Cardiac muscle cell (in vitro differentiated cells and primary cell): ENCODE measurements at places on chromosomes 5 and 9. TPM values are rescaled to one million over a fixed set of nuclear protein-coding genes. Genes with fewer than 3 reads are reported as not detected.

DNA sequence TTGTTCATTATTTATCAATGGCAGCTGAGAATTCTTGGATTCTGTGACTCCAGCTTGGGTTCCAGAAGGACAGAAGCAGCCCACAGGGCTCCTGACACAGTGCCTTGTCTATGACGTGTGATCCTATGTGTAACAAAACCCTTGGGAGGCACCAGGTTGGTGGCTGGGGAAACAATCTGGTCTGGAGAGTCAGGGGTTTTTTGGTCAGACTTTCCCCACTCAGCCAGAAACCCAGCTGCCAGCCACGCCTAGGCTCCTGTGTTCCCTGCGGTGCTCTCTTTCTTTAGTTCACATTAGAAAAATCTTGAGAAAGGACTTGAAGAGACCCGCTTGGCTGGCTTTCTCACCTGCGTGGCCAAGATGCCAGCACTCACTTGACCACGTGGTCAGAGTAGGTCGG, 15.5 kb upstream of the ZBED3 start:
- H3K4me3 ChIP-seq = no peak overlapping the region
- no peaks in the 10 kb centered on the region for H3K27me3 ChIP-seq
- DNase-seq = no peak
- H3K4me1 ChIP-seq = no peaks in the 10 kb centered on the region

The ACSL6 gene
- 0.18 and 0.56 TPM in 2 replicates for total RNA-seq

GRCh38 chr9:135413461-135413860, 66.1 kb upstream of the PPP1R26 start:
- H3K27ac ChIP-seq = no peak overlapping the region
- H3K27me3 ChIP-seq = no peaks in the 10 kb centered on the region
- no peaks in the 10 kb centered on the region for H3K36me3 ChIP-seq
- no peaks in the 10 kb centered on the region for H3K4me1 ChIP-seq

- peaks cover 10% of the 10 kb centered on the region for H3K4me1 ChIP-seq
- DNase-seq = no peak
- H3K4me3 ChIP-seq = no peak overlapping the region
- H3K27ac ChIP-seq = no peak overlapping the region
- peaks cover 16% of the 10 kb centered on the region for H3K36me3 ChIP-seq
Observed at GRCh38 chr5:55421074-55421529, 113.3 kb downstream of the MTREX start.

- peaks cover 7% of the 10 kb centered on the region for H3K4me1 ChIP-seq
- no peaks in the 10 kb centered on the region for H3K36me3 ChIP-seq
- H3K4me3 ChIP-seq = no peak overlapping the region
- DNase-seq = no peak
- no peak overlapping the region for H3K27ac ChIP-seq
- no peaks in the 10 kb centered on the region for H3K27me3 ChIP-seq
Observed at GRCh38 chr5:162282191-162282590, 214.6 kb downstream of the GABRG2 start.

DNA sequence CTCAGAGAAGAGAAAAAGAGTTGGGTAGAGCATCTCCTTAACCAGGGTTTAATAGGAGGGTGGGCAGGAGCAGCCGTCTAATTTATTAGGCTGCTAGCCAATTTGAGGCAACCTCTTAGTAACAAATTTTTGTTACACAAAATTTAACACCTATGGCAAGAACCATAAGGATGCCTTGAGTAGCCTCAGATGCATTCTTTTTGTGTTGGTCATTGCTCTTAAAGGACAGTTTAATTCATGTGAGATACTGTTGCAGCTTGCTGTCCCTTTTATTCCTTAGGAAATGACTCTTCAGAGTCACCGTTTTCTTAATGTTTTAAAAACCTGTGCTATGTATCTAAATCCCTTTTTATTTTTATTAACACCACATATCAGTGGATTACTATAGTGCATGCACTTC, 255.1 kb downstream of the MAST4 start:
- H3K27me3 ChIP-seq = no peaks in the 10 kb centered on the region
- DNase-seq = no peak
- H3K27ac ChIP-seq = no peak overlapping the region
- H3K36me3 ChIP-seq = no peaks in the 10 kb centered on the region

GRCh38 chr5:143156572-143156971, 246.9 kb downstream of the NR3C1 start:
- no peaks in the 10 kb centered on the region for H3K4me1 ChIP-seq
- H3K27ac ChIP-seq = no peak overlapping the region
- no peak for DNase-seq
- no peaks in the 10 kb centered on the region for H3K36me3 ChIP-seq
- H3K4me3 ChIP-seq = no peak overlapping the region

GRCh38 chr9:134434894-134435506, 108.7 kb downstream of the RXRA start:
- peak overlapping the region; percentile 75 for H3K27ac ChIP-seq
- H3K36me3 ChIP-seq = peaks cover 6% of the 10 kb centered on the region
- H3K4me1 ChIP-seq = peaks cover 14% of the 10 kb centered on the region
- H3K27me3 ChIP-seq = no peaks in the 10 kb centered on the region
- peak; percentile 99 for DNase-seq
- H3K4me3 ChIP-seq = no peak overlapping the region

DNA sequence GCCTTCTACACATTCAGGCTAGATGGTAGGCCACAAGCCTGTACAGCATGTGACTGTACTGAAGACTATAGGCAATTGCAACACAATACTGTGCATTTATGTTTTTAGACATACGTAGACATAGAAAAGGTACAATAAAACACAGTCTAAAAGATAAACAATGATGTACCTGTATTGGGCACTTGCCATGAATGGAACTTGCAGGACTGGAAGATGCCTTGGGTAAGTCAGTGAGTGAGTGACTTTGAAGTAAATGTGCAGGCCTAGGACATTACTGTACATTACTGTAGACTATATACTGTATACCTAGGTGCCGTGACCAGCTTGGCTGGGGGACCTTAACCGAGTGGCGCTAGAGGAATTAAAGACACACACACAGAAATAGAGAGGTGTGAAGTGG, 53.1 kb downstream of the CTSL start:
- H3K4me1 ChIP-seq = no peaks in the 10 kb centered on the region
- no peaks in the 10 kb centered on the region for H3K27me3 ChIP-seq
- H3K36me3 ChIP-seq = no peaks in the 10 kb centered on the region

- no peak overlapping the region for H3K27ac ChIP-seq
- DNase-seq = no peak
- no peak overlapping the region for H3K4me3 ChIP-seq
- H3K36me3 ChIP-seq = no peaks in the 10 kb centered on the region
- no peaks in the 10 kb centered on the region for H3K4me1 ChIP-seq
Observed at GRCh38 chr5:64625678-64626077, 64.6 kb upstream of the SHISAL2B start.

The TCF7 gene
- 12.7 and 28.9 TPM in 2 replicates for total RNA-seq

DNA sequence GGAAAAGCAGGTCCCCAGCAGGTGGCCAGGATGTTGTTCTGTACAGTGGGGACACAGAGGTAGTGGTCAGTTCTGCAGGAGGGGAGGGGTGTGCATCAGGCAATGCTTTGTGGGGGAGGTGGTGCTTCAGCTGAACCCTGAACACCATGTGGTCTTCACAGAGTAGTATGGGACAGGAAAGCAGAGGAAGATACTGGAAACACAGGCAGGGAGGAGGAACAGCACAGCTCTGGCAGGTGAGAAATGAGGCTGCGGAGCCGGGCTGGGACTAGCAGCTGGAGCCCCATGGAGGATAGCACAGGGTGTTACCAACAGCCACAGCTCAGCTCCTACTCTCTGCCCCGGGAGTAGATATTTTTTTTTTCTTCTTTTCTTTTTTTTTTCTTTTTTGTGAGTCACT, 161.5 kb downstream of the ENTREP1 start:
- no peak overlapping the region for H3K4me3 ChIP-seq
- DNase-seq = no peak
- no peaks in the 10 kb centered on the region for H3K27me3 ChIP-seq
- no peak overlapping the region for H3K27ac ChIP-seq

- H3K4me1 ChIP-seq = peaks cover 12% of the 10 kb centered on the region
- no peak overlapping the region for H3K27ac ChIP-seq
- no peaks in the 10 kb centered on the region for H3K36me3 ChIP-seq
- H3K4me3 ChIP-seq = no peak overlapping the region
- no peaks in the 10 kb centered on the region for H3K27me3 ChIP-seq
- peak; percentile 88 for DNase-seq
Observed at GRCh38 chr9:137453643-137454081, 5.5 kb downstream of the NSMF start.

The HTR1A gene
- not detected in 2 replicates for total RNA-seq

GRCh38 chr5:64872044-64872443, 103.3 kb downstream of the CWC27 start:
- H3K27ac ChIP-seq = no peak overlapping the region
- DNase-seq = no peak
- no peak overlapping the region for H3K4me3 ChIP-seq
- no peaks in the 10 kb centered on the region for H3K27me3 ChIP-seq
- H3K36me3 ChIP-seq = no peaks in the 10 kb centered on the region

GRCh38 chr9:126113756-126114408, 212.7 kb upstream of the MVB12B start:
- no peaks in the 10 kb centered on the region for H3K4me1 ChIP-seq
- no peaks in the 10 kb centered on the region for H3K27me3 ChIP-seq
- no peaks in the 10 kb centered on the region for H3K36me3 ChIP-seq
- no peak for DNase-seq
- no peak overlapping the region for H3K4me3 ChIP-seq

- no peaks in the 10 kb centered on the region for H3K36me3 ChIP-seq
- H3K4me3 ChIP-seq = no peak overlapping the region
- H3K27me3 ChIP-seq = no peaks in the 10 kb centered on the region
- H3K27ac ChIP-seq = peak overlapping the region; percentile 66
- H3K4me1 ChIP-seq = peaks cover 32% of the 10 kb centered on the region
- DNase-seq = no peak
Observed at GRCh38 chr9:121645003-121645402, 6.4 kb upstream of the DAB2IP start.

- H3K36me3 ChIP-seq = no peaks in the 10 kb centered on the region
- H3K27ac ChIP-seq = no peak overlapping the region
- peaks cover 82% of the 10 kb centered on the region for H3K4me1 ChIP-seq
- no peak overlapping the region for H3K4me3 ChIP-seq
Observed at GRCh38 chr5:42593591-42593990, 163.0 kb upstream of the CCDC152 start.

DNA sequence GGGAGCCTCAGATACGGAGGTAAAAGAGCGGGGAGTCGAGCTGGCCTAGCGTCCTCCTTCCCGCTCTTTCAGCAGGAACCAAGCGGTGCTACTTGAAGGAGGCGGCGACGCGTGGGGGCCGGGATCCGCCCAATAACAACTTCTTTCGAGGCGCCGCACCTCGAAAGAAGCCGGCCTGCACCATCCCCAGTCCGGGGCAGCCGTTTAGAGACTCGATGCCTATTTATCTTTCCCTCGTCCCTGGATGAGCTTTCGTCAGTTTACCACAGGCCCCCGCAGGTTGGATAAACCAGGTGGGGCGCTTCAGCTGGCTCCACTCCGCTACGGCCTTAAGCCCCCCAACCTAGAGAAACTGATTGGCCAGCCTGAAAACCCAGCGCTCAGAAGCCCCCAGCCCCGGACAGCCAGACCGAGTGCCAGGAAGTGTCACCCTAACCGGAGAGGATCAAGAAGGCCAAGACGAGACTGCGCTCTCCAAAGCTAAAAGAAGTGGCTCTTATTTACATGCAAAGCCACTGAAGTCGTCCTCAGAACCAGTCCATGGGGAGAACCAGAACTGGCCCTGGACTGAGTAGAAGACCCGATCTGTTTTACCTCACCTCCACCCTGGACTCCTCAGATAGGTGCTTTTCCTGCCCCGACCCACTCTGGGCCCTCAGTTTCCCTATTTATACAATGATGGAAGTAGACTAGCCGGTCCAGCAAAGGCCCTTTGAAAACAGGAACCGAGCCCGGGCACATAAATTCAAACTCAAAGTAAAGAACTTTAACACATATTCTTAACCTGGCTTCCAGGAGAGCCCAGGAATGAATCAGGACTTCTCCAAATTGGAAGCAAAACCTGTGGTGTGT, 1.4 kb downstream of the HAND1 start:
- H3K4me1 ChIP-seq = peaks cover 26% of the 10 kb centered on the region
- DNase-seq = no peak
- peak overlapping the region; percentile 57 for H3K4me3 ChIP-seq
- no peak overlapping the region for H3K27ac ChIP-seq

DNA sequence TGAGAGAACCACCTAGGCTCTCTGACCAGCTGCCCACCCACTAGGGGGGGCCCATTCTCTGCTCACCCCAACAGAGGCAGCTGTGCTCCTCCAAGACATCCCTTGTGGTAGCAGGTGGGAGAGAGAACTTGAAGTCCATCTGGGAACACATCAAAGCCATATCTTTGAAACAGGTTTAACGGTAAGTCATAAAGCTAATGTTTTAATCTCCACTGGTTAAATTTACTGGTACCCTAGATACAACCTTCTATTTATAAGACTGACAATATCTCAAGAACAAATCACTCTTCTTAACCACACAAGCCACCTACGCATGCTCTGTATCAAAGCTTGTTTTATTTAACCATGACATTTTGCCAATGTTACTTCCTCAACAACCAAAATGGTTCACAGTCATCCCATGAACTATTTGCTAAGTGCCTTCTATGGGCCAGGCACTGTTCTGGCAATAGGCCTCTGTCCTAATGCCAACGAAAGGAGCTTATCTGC, 20.4 kb downstream of the AUH start:
- no peak overlapping the region for H3K4me3 ChIP-seq
- H3K27me3 ChIP-seq = no peaks in the 10 kb centered on the region
- H3K4me1 ChIP-seq = no peaks in the 10 kb centered on the region
- DNase-seq = no peak

GRCh38 chr5:73825736-73826135, 199.7 kb downstream of the ARHGEF28 start:
- no peak overlapping the region for H3K27ac ChIP-seq
- H3K4me3 ChIP-seq = no peak overlapping the region
- no peak for DNase-seq
- H3K4me1 ChIP-seq = no peaks in the 10 kb centered on the region

- H3K4me1 ChIP-seq = peaks cover 7% of the 10 kb centered on the region
- H3K27ac ChIP-seq = peak within 1 kb of the TSS; percentile 68
- H3K4me3 ChIP-seq = peak within 1 kb of the TSS; percentile 78
- peak; percentile 95 for DNase-seq
- H3K27me3 ChIP-seq = no peaks in the 10 kb centered on the region
Observed at GRCh38 chr5:6377905-6378765, at the start of gene MED10. Gene MED10, minus strand, starts transcription at chr5:6378547. Its CDS starts 64 bp downstream, at chr5:6378483.

DNA sequence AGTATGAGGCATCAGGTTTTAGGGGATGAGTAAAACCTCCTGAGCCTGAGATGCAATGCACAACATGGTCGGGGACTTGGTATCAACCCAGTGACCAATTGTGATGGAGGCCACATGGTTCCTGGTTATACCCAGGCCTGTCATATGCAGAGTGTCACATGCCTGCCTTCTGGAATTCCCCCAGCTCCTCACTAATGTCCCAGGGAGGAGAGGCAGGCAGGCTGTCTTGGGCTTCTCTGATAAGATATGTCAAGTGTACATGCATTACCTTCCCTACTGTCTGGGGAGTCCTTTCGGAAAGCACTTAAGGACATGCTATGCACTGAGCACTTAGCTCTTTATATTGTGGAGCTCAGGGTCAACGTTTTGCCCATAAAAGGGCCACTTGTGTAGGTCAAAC, 14.2 kb upstream of the PALM2AKAP2 start:
- H3K4me3 ChIP-seq = no peak overlapping the region
- peaks cover 4% of the 10 kb centered on the region for H3K36me3 ChIP-seq
- peak overlapping the region; percentile 100 for H3K27ac ChIP-seq
- H3K4me1 ChIP-seq = peaks cover 60% of the 10 kb centered on the region
- H3K27me3 ChIP-seq = no peaks in the 10 kb centered on the region
